Chondrocyte (in vitro differentiated cells): ENCODE measurements at places on chromosomes 13 and 19.

DNA sequence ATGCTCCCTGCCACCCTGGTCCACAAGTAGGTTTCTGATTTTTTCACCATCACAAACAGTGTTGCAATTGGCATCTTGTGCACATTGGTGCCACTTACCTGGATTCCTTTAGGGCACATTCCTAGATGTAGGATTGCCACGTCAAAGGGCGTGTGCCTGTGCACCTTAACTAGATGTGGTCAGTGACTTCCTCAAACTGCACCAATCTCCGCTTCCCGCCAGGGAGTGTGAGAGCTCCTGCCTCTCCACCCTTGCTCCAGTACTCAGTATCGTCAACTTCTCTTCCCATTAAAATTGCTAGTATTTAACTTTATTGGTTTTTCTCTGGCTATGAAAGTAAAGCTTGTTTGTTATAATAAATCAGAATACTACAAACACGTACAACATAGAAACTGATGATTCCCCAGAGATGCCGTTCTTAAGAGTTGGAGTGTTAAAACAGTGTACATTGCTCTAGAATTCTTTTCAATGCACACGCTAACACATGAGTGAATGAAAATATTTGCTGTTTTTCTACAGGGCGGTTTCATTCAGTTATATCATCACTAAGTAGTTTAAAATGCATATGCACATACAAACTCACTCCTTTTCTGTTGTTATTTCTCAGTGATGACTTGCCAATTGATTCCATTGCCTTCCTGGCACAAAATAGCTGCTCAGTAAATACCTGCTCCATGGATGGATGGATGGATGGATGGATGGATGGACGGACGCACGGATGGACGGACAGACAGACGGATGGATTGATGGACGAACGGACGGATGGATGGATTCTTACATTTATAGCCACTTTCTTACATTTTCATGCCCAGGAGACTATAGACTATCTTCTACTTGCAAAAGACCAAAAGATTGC lies 23.4 kb downstream of the CCNE1 start:
- peak; percentile 22 for DNase-seq

- no peak for DNase-seq
Measured at GRCh38 chr19:49241769-49242168, 83.2 kb downstream of the SLC6A16 start.

DNA sequence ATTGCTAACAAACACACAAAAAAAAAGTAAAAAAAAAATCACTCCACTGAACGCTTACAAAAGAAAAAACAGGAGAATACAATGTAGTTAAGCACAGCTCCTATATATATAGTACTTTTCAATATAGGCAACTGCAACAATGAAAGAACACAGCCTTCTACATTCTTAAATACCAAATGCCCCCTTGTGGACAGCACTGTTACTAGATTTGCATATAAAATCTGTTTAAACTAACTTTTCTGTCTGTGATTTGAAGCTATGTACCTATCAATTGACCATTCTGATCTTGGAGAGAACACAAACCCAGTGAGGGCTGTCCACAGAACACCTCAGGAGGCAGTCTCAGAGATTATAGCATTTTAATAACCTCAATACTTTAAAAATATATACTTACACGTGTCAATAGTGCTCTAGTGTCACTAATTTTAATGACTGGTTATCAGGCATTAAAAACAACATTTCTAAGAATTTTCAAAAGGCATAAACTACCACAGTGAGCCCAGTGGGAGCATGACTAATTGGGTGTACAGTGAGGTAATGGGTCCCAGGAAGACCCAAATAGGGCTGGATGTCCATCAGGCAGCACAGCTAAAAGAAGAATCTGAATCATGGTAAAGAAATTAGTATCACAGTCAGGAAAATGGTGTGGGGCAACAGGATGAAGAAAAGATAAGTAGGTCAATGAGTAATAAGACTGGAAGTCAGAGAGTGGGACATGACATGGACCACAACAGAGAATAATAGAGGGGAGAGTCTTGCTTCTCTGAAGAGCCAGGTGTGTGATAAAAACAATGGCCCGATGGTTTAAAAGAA lies 22.2 kb downstream of the CCDC169 start:
- DNase-seq = no peak

GRCh38 chr19:40392894-40393517 lies 3.0 kb upstream of the HIPK4 start:
- DNase-seq = no peak

DNA sequence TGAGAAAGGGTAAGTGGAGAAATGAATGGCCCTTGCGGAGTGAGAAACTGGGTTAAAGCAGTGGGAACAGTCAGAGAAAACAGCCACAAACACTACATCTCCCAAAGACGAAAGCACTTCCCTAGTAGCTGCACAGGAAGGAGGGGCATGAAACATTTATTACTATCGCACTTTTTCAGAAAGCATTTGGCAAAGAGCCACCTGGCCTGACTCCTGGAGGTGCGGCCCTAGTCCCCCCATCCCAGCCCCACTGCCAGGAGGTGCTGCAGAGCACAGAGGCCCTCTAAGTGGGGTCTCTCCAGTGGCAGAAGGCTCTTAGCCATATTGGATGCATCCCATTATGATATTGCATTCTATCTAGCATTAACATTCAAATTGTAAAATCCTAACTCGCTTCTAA lies 55.8 kb downstream of the MTMR6 start:
- DNase-seq = no peak

DNA sequence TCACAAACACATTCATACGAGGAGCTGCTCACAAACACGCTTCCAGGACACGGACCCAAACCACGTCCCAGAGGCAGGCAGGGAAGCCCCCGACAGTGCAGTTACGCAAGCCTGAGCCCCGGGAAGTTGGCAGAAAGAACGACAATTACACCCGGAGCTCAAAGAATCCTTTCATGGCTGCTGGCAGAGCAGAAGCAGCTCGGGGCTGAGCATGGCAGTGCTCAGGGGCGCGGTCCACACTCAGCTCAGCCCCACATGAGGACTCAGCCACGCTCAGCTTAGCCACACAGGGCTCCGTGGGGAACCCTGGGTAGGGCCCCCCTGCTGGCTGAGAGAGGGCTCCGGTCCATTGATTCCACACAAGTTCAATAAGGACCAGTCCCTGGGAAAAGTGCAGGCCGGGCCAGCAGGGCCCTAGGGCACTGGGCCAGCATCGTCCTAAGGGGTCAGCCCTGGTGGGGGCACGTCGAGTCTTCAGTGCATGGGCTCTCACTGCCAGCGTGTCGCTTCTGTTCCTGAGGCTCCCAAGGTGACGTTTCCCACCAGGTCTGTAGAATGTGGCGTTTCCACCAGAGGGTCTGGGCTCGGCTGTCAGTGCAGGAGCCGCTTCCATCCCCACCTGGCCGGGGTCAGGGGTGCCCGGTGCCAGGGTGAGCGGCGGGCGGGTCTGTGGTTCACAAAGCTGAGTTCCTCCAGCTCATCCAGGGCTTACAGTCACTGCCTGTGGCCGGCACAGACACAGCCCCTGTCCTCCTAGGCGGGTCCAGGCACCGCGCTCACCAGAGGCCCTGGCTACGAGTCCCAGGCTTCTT lies 23.1 kb downstream of the GAS6 start:
- no peak for DNase-seq
